ENCODE measurements at places on chromosomes 3 and 15.

DNA sequence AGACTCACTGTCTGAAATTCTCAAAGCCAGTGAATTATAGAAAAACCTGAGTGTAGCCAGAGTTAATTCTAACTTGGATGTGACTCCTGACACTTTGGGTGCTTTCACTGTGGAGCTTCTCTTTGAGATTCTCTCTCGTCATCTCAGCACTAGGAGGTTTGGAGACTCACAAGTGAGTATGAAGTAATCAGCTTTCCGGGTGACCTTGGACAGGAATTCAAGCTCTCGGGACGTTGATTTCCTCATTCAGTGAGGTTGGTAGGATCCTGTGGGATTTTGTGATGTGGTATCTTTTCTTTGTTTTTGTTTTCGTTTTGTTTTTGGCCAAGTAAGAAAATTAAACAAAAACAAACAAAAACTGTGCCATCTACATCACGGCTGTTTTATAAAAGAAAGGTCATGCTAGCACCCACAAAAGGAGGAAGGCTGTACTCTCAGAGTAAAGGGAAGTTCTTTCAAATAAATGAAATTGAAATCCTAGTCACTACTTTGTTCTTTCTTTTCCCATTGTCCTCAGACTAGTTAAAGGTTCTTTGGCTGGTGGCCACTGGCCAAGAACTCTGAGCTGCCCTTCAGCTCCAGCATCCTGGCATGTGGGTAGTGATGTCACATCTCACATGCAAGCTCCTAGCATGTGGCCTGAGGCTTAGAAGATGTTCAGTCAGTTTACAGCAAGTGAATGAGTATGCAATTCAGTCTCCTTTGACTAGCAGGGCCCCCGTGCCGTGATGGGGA, 263.3 kb upstream of the TPM1 start:
- no peak for DNase-seq

DNA sequence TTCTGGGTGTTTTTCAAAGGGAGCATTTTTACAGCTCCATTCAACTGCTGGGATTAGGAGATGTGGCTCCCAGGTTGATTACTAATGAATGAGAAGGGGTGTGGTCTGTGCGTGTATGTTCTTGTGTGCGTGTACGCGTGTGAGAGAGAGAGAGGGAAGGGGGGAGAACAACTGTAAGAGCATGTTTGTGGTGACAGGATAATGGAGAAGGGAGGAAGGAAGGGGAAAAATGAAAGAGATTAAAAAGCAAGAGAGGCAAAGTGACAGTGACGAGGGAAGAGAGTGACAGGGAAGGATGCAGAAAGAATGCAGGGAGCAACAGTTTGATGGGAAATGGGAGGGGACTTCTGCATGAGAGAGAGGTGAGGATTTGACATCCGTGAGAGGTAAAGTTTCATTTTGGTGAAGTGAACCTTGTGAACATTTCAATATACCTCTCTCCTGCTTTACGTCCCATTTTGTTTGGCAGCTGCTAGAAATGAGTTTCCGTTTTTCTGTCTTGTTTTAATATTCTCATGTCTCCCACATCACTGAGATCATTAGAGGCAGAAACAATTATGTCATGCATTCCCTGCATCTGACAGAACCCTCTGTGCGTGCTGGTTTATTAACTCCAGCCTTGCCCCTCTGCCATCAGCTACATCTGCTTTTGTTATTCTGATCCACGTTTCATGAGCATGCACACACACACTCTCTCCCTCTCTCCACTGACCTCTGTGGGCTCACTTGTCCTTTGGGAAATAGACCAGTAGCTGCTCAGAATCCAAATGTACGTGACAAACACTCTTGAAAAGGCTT, 161.6 kb downstream of the GAP43 start:
- DNase-seq = no peak

DNA sequence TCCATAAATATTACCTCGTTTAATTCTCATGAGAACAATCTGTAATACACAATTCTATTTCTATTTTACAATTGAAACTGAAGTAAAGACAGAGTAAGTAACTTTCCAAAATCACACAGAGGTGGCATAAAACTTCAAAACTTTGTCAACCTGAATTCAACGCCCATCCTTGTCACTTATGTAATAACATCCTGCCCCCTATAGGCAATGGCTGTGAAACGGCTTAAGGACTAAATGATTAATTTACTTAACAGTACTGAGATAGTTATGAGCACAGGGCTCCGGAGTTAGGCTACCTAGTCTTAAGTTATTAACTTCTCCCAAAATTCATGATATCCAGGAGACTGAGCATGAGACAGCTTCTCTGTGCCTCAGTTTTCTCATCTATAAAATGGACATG, 293.1 kb upstream of the CHRM5 start:
- DNase-seq = no peak

- no peak for DNase-seq
Measured at GRCh38 chr15:74130155-74130848, at the start of gene ISLR2. Gene ISLR2, plus strand, starts transcription at chr15:74130586. Its CDS starts 2,169 bp downstream, at chr15:74132755.

DNA sequence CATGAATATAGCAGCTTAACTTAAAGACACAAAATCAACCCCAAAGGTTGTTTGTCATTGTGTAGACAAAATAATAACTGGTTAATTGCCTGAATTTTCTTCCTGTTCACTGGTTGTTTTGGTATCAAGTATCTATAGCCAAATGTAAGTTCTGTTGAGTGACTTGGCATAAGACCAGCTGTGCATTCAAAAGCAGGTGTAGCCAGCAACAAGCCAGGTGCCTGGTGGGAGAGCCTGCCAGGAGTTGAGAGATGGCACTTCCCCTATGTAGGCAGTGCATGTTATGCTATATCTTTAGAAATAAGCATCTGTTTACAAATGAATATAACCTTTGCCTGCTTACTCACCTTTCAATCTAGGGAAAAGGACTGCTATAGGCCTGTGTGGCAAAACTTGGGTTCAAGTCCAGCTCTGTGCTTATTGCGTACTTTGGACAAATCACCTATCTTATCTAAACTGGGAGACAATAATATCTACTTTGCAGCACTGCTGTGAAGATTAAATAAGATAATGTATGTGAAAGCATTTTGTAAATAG, 84.9 kb upstream of the TBL1XR1 start:
- DNase-seq = no peak

DNA sequence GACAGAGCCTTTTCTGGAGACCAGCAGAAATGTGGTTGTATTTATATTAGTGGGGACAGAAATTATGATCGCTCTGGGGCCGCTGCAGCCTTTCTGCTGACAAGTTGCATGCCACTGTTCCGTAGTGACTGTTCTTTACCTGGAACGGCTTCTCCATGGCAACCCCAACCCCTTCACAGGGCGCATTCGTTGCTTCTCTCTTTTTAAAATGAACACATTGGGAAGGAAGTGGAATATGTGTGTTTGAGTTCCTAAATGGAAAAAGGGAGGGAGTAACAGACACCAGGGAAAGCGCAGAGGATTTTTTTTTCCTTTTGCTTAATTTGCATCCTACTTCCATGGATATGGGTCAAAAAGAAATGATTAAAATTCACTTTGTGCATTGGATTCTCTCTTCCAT, 482.0 kb upstream of the SUCLG2 start:
- DNase-seq = no peak

DNA sequence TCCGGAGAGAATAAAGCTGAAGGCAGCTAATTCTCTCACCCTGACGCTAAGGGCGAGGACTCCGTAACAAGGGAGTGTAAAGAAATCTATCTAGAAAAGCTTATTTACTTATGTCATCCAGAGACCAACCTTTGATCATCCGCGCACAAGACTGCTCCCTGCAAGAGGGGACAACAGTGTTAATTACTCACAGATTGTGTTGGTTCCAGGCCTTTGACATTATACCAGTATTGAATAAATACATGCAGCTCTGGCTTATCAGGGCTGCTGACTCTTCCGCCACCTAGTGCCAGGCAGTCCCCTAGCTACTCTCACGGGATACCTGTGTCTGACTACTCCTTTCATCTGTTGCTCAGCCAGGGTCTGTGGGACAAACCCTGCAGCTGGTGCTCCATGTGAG, 211.7 kb downstream of the DTWD1 start:
- DNase-seq = no peak

DNA sequence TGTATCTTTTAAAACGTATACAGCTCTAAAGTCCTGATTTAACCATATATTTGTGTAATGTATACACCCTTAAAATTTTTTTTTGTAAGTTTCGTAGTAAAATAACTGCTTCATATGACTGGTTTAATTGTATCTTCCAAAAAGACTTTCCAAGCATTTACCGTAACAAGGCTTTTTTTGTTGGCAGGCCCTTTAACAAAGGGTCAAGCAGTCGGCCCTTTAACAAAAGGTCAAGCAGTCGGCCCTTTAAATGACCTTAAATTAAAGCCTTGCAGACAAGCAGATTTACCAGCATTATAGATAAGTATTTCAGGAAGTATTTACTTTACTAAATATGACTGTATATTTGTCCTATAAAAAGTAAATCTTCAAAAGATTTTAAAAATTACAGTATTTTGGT, 28.1 kb downstream of the TSC22D2 start:
- no peak for DNase-seq

GRCh38 chr3:4534906-4535305, 41.8 kb downstream of the ITPR1 start:
- DNase-seq = no peak

GRCh38 chr3:3578718-3579117, 220.5 kb upstream of the LRRN1 start:
- no peak for DNase-seq

GRCh38 chr3:116037954-116038911, 407.1 kb downstream of the LSAMP start:
- no peak for DNase-seq

GRCh38 chr15:40336744-40337122, 4.0 kb downstream of the CCDC9B start:
- no peak for DNase-seq

- no peak for DNase-seq
Measured at GRCh38 chr3:129016720-129017483, 15.8 kb downstream of the EFCC1 start.

GRCh38 chr15:32067115-32067514, 36.8 kb downstream of the CHRNA7 start:
- no peak for DNase-seq

- DNase-seq = no peak
Measured at GRCh38 chr3:186369217-186369616, 7.2 kb upstream of the DGKG start.

DNA sequence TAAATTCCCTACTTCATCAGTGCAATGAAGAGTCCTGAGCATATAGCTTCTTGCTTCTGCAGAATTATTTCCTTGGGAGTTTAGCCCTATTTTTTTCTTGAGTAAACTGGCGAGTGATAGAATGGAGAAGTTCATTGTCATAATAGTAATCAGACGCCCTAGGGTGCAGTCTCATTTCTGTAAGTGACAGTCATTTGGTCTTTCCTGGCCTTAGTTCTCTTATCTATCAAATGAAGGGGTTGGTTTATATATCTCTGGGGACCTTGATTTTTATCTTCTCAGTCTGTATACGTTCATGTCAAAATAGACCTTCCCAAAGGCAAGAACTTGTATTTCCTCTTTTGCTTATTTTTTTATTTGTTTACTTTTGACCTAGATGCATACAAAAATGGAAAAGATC, 9.9 kb upstream of the ALPK3 start:
- no peak for DNase-seq

GRCh38 chr3:10508619-10509260, 3.4 kb upstream of the ATP2B2 start:
- DNase-seq = no peak

GRCh38 chr3:22371036-22371435, 620.0 kb upstream of the ZNF385D start:
- DNase-seq = no peak

DNA sequence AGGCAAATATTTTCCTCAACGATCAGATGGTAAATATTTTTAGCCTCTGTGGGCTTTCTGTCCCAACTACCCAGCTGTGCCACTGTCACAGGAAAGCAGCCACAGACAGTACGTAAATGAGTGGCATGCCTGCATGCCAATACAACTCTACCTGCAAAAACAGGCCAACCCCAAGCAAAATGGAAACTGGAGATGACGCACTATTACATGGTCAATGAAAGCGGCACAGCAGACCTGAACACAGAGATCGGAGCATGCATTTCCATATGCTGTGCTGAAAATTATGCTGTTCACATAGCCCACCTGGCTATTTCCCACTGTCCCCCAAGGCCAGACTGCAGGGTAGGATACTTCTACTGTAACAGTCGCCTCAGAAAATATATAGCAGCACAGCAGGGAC, 57.8 kb downstream of the HERC2 start:
- DNase-seq = no peak

GRCh38 chr15:60126200-60126599, 122.1 kb downstream of the FOXB1 start:
- DNase-seq = no peak

- no peak for DNase-seq
Measured at GRCh38 chr3:172130717-172131050, 91.3 kb downstream of the FNDC3B start.

GRCh38 chr3:42689421-42690014, 4.2 kb downstream of the KLHL40 start:
- no peak for DNase-seq

DNA sequence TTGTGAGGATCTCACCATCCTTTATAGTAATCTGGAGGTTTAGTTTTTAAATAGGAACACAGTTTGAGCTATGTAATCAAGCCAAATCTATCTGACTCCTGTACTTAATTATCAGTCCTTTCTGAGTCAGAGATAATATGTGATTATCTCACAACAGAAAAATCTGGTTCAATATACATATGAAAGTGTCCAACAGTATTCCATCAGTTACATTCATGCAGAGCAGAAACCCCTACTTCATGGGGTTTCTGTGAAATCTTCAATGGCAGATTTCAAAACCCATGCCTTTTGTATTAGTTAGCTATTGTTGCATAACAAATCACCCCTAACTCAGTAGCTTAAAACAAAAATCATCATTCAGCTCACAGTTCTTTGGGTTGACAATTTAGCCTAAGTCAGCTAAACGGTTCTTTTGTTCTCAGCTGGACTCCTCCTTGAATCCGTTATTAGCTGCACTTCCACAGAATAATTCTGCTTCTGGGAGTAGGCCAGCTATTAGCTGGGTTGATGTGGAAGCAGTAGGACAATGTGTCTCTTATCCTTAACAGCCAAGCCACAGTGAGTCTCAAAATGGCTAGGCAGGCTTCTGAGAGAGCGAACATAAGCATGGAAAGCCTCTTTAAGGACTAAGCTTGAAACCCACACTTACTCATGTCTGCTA, 42.9 kb upstream of the ARPP21 start:
- DNase-seq = no peak

- no peak for DNase-seq
Measured at GRCh38 chr15:65424683-65425082, 1.9 kb upstream of the IGDCC4 start.

GRCh38 chr3:177576746-177577145, 379.5 kb upstream of the TBL1XR1 start:
- no peak for DNase-seq

GRCh38 chr3:11803977-11804892, 42.5 kb downstream of the TAMM41 start:
- DNase-seq = peak; percentile 9
